ENCODE measurements at places on chromosomes 7 and 10. TPM values are rescaled to one million over a fixed set of nuclear protein-coding genes. Genes with fewer than 3 reads are reported as not detected.

SMO gene
- 7.6 TPM for total RNA-seq

ABHD11 gene
- total RNA-seq, result 27.4 TPM

ADARB2 gene
- total RNA-seq, result not detected

GRCh38 chr7:147071536-147071935, 954.9 kb downstream of the CNTNAP2 start:
- DNase-seq, result no peak

- DNase-seq, result no peak
Observed at GRCh38 chr10:3432081-3432825, 259.7 kb upstream of the PITRM1 start.
